ENCODE measurements at places on chromosomes 1 and 21. TPM values are rescaled to one million over a fixed set of nuclear protein-coding genes. Genes with fewer than 3 reads are reported as not detected.

Gene ZNF683
- total RNA-seq = 0.35 TPM

Gene IGSF3
- 15.6 TPM for total RNA-seq

Gene SPAG17
- 0.35 TPM for total RNA-seq

Gene DENND2D
- total RNA-seq = 8.6 TPM

Gene GBP4
- total RNA-seq = 7.1 TPM

Gene CD244
- 0.50 TPM for total RNA-seq

Gene RSPH1
- total RNA-seq = not detected

Gene CEP350
- total RNA-seq = 30.0 TPM

Gene GCSAML
- 0.59 TPM for total RNA-seq

Gene ABCA4
- 0.21 TPM for total RNA-seq

Gene CYP4Z1
- 0.29 TPM for total RNA-seq

Gene TRIM17
- total RNA-seq = 0.42 TPM

Data from left cardiac atrium (tissue), 4 donors.